ENCODE measurements at places on chromosomes 1 and 21.
A peak's percentile ranks its signal among the peaks of the same experiment; 100 is the strongest.

DNA sequence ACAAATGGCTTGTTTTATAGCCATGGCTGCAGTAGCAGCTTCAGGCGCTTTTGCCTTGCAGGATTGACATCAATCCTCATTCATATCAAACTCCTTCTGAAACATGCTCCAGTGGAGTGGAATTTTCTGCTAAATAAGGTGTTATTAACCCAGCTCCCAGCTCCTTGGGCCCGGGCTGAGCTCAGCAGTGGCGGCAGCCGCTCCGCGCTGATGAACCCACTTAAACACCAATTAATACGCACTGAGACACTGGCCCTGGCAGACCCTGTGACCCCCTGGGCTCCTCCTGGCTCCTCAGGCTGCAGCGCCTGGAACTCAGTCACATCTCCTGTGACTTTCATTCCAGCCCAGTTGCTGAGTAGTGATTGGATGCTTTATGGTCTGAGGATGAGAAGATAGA is 137.4 kb upstream of the GRIK3 start:
- peak; percentile 20 for DNase-seq

DNA sequence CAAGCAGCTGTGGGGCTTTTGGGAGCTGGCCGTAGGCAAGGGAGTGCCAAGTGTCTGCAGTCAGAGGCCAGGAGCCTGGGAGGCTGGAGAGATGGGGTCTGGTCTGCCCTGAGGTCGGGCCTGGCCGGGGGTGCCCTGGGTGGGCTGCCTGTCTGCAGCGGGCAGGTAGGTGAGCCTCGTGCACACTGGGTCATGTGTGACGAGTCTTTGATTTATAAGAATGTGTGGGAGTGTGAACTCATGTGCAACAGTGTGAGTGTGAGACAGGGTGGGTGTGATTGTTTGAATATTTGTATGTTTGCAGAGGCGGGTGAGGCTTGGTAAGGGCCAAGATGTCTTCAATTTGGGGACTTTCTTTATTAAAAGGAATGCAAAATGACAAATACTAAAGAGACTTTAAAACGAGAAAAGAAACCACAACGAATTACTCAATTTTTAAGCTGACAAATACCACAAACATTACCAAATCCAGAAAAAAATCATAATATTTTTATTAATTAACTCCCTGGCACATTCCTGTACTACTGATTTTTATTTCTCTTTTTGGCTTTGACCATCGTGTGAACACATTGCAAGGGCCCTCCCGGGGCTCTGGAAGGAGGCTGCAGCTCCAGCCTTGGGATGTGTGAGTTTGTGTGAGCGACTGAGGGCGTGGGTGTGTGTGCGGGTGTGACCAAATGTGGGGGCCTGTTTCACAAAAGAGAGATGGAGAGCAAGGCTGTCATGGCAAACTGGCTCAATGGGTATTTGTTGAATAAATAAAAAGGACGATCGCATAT is 110.3 kb upstream of the WNT4 start:
- DNase-seq = no peak

- no peak for DNase-seq
Observed at GRCh38 chr21:43930074-43930847, 65.2 kb downstream of the AGPAT3 start.

DNA sequence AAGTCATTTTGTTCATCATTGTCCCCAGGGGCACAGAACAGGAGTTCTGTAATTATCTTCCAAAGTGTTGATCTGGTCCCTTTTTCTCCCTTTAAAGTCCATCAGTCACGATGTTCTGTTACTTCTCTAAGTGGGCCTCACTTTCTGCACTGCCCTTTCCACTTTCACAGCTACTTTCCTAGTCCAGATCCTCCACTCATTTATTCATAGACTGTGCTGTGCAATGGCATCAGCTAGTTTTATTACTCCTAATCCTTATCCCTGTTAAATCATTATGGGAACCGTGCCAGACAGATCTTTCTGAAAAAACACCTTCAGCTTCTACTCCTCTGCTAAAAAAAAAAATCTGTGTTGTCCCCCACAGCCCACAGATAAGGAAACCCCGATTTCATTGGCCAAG is 64.0 kb upstream of the BCL10 start:
- DNase-seq = no peak

DNA sequence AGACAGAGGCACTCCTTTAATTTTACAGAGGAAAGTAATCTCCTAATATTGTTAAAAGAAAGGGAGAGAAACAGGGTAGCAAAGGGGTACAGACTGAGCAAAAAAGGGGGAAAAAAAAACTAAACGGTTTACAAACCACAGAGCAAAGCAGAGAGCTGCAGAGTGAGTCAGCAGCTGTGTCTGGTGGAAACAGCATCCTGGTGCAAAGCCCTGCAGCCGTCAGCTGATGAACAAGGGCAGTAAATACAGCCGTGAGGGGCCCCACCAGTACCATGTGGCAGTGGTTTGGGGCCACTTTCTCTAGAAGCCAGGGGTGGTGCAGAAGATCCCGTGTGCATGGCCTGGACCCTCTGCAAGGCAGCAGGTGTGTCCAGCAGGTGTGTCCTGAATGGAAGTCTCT is 111.3 kb downstream of the ERG start:
- DNase-seq = no peak

GRCh38 chr1:241658081-241658793 is 6.2 kb downstream of the WDR64 start:
- DNase-seq = no peak

Measured in NCI-H1092 treated with DMSO at 0.1 percent for 48 hours (cell line).